Large intestine (tissue), 12 donors: ENCODE measurements at places on chromosomes 7 and 10.
A peak's percentile ranks its signal among the peaks of the same experiment; 100 is the strongest.

GRCh38 chr7:108697254-108697653, 127.6 kb downstream of the DNAJB9 start:
- H3K36me3 ChIP-seq = no peaks in the 10 kb centered on the region
- no peaks in the 10 kb centered on the region for H3K4me1 ChIP-seq
- H3K4me3 ChIP-seq = no peak overlapping the region

DNA sequence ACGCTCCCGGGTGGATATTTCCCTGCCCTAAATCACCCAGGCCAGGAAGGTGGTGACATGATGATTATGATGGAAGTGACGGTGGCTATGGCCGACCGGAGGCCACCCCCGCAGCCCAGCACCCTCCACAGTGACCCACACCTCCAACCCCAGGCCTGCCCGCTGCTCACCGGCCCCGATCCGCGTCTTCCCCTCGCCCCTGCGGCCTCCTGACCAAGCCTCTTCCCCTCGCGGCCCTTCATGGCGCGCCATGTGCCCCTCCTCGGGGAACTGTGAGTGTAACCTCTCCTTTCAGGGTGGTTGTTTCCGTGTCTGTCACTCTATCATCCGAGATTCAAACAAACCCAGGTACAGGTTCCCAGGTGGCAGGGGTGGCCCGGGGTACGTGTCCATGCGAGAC, 78.3 kb downstream of the UNCX start:
- H3K4me1 ChIP-seq = no peaks in the 10 kb centered on the region
- no peak overlapping the region for H3K4me3 ChIP-seq
- no peaks in the 10 kb centered on the region for H3K36me3 ChIP-seq
- H3K27ac ChIP-seq = no peak overlapping the region

DNA sequence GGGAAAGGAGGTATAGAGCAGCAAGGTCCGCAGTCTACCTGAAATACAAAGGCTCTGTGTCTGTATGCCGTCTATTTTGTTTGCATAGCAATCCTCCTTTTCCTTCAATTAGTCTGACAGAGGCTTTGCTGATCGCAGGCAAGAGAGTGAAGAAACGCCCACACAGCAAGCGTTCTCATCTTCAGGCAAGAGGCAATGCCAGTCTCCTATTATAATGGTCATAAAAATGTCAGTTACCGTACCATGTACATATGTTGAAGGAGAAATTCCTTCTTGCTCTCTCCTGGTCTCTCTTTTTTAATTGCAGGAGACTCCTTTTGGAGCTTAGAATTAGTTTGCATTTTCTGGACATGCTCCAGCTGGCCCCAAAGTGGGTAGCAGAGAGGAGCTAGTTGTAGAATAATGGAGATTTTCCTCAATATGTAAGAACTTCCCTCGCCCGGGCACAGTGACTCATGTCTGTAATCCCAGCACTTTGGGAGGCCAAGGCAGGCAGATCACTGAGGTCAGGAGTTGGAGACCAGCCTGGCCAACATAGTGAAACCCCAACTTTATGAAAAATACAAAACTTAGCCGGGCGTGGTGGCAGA, 139.5 kb downstream of the PFKFB3 start:
- H3K36me3 ChIP-seq = no peaks in the 10 kb centered on the region
- no peak overlapping the region for H3K4me3 ChIP-seq
- no peaks in the 10 kb centered on the region for H3K4me1 ChIP-seq
- no peaks in the 10 kb centered on the region for H3K27me3 ChIP-seq
- no peak for DNase-seq
- H3K27ac ChIP-seq = no peak overlapping the region

DNA sequence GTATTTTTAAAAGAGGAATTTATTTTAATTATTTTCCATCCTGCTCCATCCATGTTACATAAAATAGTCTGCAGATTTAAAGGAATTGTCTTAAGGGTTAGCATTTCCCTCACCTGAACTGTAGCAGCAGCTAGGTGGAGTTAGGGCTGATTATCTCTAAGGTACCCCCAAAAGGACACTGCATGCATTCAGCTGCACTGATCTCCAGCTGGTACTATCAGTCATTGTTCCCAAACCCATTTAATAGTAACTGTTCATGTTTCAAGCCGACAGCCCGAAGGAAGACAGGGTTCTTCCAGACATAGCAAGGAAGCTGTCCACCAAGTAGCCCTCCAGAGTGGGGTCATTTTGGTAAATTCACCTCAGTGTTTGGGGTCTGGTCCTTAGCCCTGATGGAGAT, 48.7 kb downstream of the FAM171A1 start:
- H3K36me3 ChIP-seq = no peaks in the 10 kb centered on the region
- DNase-seq = no peak
- H3K4me1 ChIP-seq = peaks cover 2% of the 10 kb centered on the region
- no peaks in the 10 kb centered on the region for H3K27me3 ChIP-seq

- no peak overlapping the region for H3K4me3 ChIP-seq
- DNase-seq = no peak
- no peaks in the 10 kb centered on the region for H3K36me3 ChIP-seq
- peaks cover 4% of the 10 kb centered on the region for H3K4me1 ChIP-seq
- no peak overlapping the region for H3K27ac ChIP-seq
Observed at GRCh38 chr7:37445790-37446189, 2.9 kb downstream of the ELMO1 start.

DNA sequence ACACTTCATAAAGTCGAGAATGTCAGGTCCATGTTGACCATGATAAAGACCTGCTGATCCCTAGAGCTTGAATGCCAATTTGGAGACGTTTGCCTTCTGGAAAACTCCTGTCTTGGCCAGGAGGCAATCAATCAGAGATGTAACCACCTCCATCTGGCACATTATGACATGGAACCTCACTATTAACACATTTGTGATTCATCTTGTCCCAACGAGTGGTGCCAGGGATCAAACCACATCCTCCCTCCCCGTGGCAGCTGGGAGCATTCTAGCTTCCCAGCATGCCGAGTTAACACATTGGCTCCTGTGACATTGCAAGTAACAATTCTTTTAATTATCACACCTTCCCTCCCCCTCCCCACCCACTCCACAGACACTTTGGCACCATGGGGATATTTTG, 84.0 kb upstream of the PPP1R17 start:
- H3K4me1 ChIP-seq = no peaks in the 10 kb centered on the region
- H3K4me3 ChIP-seq = no peak overlapping the region
- no peak for DNase-seq
- H3K27ac ChIP-seq = no peak overlapping the region
- no peaks in the 10 kb centered on the region for H3K36me3 ChIP-seq

GRCh38 chr7:150986099-150986512, 4.7 kb upstream of the NOS3 start:
- H3K36me3 ChIP-seq = no peaks in the 10 kb centered on the region
- no peak for DNase-seq
- H3K4me3 ChIP-seq = no peak overlapping the region
- no peak overlapping the region for H3K27ac ChIP-seq

- no peaks in the 10 kb centered on the region for H3K4me1 ChIP-seq
- H3K36me3 ChIP-seq = peaks cover 17% of the 10 kb centered on the region
Observed at GRCh38 chr10:116952729-116953128, 52.3 kb downstream of the SHTN1 start.

DNA sequence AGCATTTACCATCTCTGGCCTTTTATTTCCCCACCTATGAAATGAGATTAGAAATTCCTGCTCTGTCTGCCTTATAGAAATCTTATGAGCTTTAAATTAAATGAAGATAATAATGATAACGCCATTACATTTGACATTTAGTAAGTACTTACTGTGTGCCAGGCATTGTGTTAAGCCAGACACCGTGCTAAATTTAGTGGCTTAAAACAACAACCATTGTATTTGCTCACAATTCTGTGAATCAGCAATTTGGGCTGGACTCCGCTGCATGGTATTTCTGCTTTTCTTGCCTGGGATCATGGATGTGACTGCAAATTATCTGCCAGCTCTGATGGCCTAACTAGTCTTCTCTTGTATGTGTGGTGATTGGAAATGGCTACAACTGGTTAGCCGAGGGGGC, 56.4 kb upstream of the CCDC6 start:
- H3K36me3 ChIP-seq = no peaks in the 10 kb centered on the region
- no peak overlapping the region for H3K4me3 ChIP-seq
- peaks cover 8% of the 10 kb centered on the region for H3K4me1 ChIP-seq
- DNase-seq = no peak
- no peaks in the 10 kb centered on the region for H3K27me3 ChIP-seq

DNA sequence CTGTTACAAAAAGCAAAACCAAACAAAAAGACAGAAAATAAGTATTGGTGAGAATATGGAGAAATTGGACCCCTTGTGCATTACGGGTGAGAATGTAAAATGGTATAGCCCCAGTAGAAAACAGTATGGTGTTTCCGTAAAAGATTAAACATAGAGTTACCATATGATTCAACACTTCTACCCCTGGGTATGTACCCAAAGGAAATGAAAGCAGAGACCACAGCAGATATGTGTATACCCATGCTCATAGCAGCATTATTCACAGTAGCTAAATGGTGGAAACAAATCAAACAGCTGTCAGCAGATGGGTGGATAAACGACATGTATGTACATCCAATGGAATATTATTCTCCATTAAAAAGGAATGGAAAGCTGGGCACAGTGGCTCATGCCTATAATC, 42.4 kb downstream of the STARD3NL start:
- no peak for DNase-seq
- no peak overlapping the region for H3K4me3 ChIP-seq
- H3K36me3 ChIP-seq = peaks cover 46% of the 10 kb centered on the region
- H3K27me3 ChIP-seq = no peaks in the 10 kb centered on the region
- H3K4me1 ChIP-seq = peaks cover 11% of the 10 kb centered on the region

DNA sequence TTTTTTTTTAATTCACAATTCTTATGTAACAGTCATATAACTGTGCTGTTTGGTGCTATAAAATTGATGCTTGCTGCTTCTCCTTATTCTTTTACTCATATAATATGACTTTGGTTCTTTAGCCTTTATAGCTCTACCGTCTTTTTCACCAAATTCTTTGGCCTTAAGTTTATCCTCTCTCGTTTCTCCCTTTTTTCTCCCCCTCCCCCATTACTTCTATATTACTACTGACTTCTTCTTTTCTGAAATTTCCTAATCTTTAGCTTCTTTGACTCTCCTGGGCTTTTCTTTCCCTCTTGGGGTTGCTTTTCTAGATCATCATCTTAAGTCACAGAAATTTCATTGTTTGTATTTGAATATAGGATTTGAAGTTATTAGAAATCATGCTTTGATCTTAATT, 3.8 kb downstream of the BCCIP start:
- peaks cover 5% of the 10 kb centered on the region for H3K4me1 ChIP-seq
- peaks cover 52% of the 10 kb centered on the region for H3K36me3 ChIP-seq
- H3K27me3 ChIP-seq = no peaks in the 10 kb centered on the region
- no peak overlapping the region for H3K27ac ChIP-seq
- no peak for DNase-seq

DNA sequence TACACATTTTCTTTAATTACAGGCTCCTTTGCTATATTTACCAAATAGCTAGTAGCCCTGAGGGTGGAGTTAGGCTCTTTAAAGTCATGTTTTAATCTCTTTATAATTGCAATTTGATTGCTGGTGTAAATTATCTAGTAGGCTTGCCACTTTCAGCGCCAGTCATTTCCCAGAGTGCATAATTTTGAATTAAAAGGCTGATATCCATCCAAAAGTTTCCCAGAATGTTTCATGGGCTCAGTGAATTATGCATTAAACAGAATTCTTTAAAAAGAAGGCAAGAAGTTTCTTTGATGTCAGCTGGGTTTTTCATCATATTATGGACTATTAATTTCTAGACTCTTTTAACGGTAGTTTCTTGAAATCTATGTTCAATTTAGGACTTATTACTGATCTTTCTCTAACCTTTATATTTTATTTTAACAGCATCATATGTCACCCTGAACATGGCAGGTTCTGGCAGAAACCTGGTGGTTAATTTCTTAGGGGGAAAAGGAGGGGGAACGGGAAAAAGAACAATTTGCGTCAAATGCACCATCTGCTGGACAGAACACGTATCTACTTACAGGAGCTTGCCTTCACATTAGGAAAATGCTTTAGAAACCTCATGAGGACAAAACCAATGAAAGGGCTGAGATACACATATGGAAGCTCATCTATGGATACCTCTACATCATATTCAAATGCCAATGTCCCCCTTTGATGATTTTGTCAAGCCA, 171.1 kb downstream of the GRM3 start:
- H3K27ac ChIP-seq = no peak overlapping the region
- no peaks in the 10 kb centered on the region for H3K27me3 ChIP-seq
- no peak for DNase-seq
- H3K36me3 ChIP-seq = no peaks in the 10 kb centered on the region
- H3K4me3 ChIP-seq = no peak overlapping the region

GRCh38 chr7:116354171-116354545, 143.8 kb downstream of the TES start:
- no peaks in the 10 kb centered on the region for H3K27me3 ChIP-seq
- DNase-seq = peak; percentile 71
- H3K4me3 ChIP-seq = no peak overlapping the region
- peak overlapping the region; percentile 77 for H3K27ac ChIP-seq
- H3K4me1 ChIP-seq = peaks cover 32% of the 10 kb centered on the region

GRCh38 chr7:30521532-30521931, 16.9 kb upstream of the GGCT start:
- H3K27ac ChIP-seq = peak overlapping the region; percentile 82
- peaks cover 65% of the 10 kb centered on the region for H3K4me1 ChIP-seq

DNA sequence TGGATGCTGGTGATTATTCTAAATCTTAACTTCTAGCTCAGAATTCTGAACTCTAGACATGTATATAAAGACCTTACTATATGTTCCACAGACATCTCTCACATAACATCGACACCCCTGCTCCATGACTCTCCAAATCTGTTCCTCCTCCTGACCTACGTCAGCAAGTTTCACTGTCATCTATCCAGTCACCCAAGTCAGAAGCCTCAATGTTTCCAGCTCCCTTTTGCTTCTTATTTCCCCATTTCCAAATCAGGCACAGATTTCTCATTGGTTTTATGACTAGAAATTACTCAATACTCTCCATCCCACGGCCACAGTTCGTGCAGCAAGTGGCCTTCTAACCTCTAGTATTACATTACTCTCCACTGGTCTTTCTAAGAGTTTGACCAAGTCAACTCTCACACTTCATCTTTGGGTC, 28.5 kb downstream of the EPC1 start:
- no peak overlapping the region for H3K27ac ChIP-seq
- no peaks in the 10 kb centered on the region for H3K4me1 ChIP-seq
- no peak overlapping the region for H3K4me3 ChIP-seq
- H3K36me3 ChIP-seq = peaks cover 4% of the 10 kb centered on the region
- no peak for DNase-seq

DNA sequence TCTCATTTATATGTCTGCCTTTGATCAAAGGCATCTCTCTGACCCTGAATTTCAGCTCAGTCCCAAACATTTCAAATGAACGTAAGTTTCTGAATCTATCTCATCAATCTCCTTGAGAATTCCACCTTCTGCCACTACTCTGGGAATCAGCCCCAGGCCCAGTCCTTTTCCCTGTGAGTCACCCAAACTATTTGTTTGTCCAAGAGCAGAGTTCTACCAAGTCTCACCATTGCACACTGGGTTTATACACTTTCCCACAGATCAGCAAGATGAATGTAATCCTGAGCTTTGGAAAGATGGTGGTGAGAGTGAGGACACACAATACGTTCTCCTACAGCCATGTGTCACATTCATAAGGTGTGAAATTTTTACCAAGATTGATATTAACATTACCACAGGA, 251.3 kb upstream of the VWC2 start:
- no peak overlapping the region for H3K27ac ChIP-seq
- no peaks in the 10 kb centered on the region for H3K27me3 ChIP-seq
- no peak for DNase-seq
- H3K4me1 ChIP-seq = no peaks in the 10 kb centered on the region
